Activated gamma-delta T cell treated with Interleukin-2 at 50 U/mL for 16 hours (primary cell): ENCODE measurements at places on chromosomes 2 and 18.

DNA sequence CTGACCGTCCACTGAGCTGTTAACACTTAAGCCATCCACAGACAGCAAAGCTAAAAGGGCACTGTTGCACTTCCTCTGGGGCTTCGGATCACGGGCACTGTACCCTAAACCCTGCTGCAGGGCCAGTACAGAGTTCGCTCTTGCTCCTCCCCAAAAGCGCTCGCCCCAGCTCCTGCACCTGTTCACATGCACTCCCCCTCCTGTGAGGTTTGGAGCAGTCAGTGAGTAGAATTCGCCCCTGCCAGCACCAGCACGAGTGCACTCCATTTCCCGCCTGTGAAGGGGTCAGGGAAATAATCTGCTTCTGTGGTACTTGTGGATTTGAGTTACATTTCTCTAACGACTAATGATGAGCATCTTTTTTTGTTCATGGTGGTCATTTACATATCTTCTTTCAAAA, 158.8 kb downstream of the PTPRM start:
- no peak for DNase-seq

DNA sequence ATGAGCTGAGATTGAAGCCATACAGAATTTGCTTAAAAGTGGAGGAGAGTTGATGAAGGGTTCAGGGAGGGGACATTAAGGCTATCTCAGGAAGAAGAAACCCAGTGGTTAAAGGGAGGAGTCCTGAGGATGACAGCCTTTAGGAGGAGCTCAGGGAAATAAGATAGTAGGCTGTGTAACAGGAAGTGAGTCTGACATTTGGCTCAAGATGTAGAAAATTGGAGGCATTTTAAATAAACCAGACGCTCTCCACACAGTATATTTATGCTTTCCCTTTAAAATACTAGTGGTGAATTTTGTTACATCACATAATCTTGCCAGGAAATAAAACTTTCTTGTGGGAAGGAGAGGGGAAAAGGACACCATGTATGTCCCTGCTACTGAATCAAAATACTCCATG, 11.6 kb downstream of the KCNH7 start:
- DNase-seq, result no peak

DNA sequence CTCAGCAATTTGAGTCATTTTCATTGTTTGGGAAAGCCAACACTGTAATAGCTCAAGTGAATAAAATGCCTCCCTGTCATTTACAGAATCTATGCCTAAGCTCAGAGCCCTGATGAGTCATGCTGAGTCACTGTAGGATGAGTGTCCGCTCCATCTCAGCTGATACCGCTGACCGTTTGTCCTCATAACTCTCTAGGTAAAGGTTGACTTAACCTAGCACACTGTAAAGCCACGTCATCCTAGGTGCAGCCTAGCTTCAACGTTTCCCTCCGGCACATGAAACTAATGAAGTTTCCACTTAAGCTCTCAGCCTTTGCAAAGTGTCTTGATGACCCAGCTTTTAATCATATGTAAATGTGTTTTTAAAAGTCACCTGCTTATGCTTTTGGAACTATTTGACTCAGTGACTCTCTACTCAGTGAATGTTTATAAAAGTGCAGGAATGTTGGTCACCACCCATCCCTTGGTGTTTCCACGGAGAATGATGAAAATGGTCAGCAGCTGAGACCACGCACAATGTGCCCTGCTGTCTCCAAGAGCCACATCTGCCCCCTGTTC, 154.0 kb downstream of the PMAIP1 start:
- no peak for DNase-seq

GRCh38 chr2:147405651-147406050, 439.2 kb upstream of the ACVR2A start:
- DNase-seq, result no peak

GRCh38 chr18:44777457-44778192, 96.9 kb downstream of the SETBP1 start:
- DNase-seq, result no peak

GRCh38 chr2:66559672-66560071, 124.7 kb downstream of the MEIS1 start:
- no peak for DNase-seq

GRCh38 chr2:166285215-166285614, 90.5 kb downstream of the SCN9A start:
- DNase-seq, result no peak

DNA sequence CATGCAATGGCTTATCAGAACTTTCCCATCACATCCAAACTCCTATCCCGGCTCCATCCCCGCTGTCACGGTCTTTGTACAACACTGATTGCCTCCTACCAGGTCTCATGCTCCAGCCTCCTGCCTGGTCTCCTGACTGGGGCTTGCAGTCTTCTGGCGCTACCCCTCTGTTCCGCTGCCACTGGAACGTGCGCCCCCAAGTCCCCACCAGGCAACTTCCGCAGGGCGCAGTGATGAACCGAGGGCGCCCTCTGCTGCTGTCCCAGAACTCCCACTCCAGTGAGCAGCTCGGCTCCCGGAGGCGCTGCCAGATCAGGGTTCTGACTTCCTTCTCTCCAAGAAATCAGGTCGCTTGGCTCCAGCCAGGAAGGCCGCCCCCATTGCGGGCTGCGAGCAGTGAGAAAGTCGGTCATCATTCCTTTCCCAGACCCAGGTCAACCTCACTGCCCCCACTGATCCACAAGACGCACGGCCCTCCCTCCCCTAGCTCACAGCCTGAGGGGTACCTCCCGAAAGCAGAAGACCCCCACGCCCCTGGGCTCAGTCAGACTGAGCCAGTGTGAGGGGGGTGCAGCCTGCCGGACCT, 43.9 kb upstream of the RAB11FIP5 start:
- no peak for DNase-seq

DNA sequence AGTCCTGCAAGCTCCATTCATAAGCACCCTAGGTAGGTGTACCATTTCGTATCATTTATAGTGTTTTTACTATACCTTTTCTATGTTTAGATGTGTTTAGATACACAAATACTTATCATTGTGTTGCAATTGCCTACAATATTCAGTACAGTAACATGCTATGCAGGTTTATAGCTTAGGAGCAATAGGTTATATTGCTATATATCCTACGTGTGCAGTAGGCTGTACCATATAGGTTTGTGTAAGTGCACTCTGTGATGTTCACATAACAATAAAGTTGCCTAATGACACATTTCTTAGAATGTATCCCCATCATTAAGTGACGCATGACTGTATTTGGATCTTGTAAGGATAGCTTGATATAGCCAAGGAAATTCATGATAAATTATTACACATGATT, 88.6 kb upstream of the CDH20 start:
- DNase-seq, result no peak

- no peak for DNase-seq
Observed at GRCh38 chr2:151271824-151272223, 10.2 kb upstream of the RBM43 start.

DNA sequence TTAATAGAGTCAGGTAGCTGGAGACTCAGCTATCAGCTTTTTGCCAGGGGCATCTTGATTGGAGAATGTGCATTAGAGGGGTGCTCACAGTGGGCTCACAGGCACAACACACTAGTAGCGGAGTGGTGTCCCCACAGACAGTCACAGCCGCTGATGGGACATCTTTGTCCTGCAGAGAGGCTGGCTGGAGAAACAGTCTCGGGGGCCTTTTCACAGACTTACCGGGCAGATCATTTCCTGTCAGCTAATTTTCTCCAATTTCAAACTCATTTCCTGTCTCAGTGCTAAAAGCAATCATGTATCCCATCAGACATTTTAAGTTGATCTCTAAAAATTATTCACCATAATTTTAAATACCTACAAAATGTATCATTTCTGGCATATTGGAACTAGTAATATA, 562.6 kb downstream of the DCDC2C start:
- no peak for DNase-seq
